Caki2 (cell line): ENCODE measurements at places on chromosomes 12 and 14. TPM values are rescaled to one million over a fixed set of nuclear protein-coding genes. Genes with fewer than 3 reads are reported as not detected.

GRCh38 chr12:105464406-105464805 is 133.9 kb downstream of the C12orf75 start:
- no peak for DNase-seq

DNA sequence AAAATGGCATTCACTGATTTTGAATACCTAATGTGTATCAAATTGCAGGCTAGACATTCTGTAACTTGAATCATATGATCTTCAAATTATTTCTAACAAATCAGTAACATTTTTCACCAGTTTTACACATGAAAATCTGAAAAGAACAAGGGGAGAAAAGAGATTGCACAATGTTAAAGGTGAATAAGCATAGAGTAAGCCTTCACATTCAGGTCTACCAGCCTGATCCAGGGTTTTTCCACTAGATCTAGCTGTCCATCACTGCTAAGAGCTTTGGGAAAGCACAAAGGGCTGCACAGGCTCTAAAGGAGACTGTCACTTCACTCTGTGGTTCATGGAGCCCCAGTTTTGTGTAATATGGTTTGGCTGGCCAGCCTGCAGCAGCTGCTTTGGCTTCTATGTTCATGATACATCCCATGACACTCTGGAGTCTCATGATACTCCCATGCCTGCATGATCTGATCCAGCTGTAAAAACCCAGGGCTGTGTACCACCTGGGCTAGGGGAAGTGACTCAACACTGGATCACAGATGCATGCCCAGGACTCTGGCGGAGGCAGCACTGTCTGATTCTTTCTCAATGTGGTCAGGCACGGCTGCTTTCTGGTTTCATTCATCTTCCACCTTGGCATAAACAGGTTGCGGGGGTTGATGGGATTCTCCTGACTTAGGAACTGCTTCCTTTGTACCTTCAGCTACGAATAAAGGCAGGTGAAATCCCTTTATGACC is 859.7 kb downstream of the GALC start:
- DNase-seq: peak; percentile 68

GRCh38 chr12:131430158-131430742 is 280.6 kb upstream of the SFSWAP start:
- no peak for DNase-seq

- DNase-seq: no peak
These were observed 71.8 kb downstream of the DAD1 start for GRCh38 chr14:22517117-22517720.

DNA sequence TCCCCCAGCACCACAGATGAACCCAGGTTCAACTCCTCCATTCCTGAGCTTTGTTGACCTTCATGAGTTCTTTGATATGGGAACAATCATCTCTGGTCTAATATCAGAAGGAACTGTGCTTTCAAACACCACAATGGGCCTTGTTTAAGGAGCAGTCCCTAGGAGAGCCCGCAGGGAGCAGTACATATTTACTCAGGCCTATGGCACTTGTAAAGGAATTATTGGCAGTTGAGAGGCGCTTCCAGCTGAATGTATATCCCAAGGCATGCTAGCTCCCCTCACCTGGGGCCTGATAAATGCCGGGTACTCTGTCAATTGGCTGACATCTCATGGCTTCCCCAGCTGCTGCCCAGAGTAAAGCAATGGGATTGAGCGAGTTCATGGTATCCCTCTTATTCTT is 76.2 kb downstream of the ZFP36L1 start:
- DNase-seq: no peak

DNA sequence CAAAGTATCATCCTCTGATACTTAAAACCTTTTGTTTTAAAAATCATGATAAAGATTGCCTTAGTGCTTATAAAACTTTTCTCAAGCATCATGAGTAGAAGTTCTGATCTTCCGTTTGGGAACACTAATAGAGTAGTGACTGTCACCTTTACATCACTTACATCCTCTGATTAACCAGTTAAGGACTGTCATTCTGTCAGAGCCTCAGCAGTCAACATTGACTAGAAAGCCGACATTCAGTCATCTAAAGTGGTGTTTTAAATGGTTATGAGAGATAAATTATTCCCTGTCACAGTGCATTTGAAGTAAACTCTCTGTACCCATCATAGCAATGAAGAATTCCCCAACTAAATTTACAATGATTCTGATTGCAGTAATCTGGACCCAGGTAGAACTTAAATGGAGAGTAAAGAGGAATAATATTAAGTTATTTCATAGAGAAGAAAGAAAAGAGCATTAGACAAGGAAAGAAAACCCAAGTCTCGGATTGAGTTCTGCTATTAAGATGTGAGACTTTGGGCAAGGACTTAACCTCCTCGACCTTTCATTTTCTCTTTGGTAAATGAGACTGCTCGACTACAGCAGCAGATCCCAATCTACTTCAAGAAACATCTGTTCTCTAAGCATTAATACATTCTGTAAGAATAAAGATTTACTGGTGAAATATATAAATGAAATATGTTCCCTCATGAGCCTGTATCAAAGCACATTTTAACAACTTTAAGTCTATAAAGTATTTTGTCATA is 563.9 kb upstream of the LMO3 start:
- no peak for DNase-seq

DNA sequence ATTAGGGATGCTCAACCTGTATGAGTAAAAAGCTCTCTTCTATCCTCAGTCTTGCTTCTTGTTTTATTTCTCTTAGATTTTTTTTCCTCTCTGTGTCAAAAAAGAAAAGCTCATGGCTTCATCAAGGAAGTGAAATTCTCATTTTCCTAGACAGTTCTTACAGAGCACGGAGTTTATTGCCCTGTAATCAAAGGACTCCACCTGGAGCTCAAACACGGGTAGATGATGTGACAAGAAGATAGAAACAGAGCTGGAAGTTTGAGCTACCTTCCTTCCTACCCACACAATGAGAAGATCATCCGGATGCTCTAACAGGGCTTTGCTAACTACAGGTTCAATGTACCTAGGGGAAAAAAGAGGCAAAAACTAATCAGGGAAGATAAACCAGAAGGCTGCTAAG is 564.8 kb downstream of the MED13L start:
- no peak for DNase-seq

- DNase-seq: no peak
These were observed 29.3 kb upstream of the PNMA1 start for GRCh38 chr14:73743431-73743931.

GRCh38 chr12:108231109-108231905 is 102.2 kb downstream of the WSCD2 start:
- DNase-seq: no peak

DNA sequence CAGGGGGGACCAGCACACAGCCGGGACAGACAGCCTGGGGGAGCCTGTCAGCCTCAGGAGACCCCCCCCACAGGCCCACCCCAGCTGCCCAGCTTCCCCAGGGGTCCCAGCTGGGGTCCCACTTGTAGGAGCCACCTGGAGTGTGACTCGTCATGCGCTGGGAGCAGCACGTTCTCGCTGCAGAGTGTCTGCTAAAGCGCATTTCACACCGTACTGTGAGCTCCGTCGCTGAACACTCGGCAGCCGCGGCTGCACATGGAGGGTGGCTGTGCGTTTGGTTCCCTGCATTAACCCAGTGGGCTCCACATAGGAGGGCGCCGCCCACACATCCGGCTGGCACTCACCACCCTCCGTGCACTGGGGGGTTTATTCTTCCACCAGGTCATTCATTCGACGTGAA is 56.7 kb downstream of the FBRSL1 start:
- DNase-seq: no peak

DNA sequence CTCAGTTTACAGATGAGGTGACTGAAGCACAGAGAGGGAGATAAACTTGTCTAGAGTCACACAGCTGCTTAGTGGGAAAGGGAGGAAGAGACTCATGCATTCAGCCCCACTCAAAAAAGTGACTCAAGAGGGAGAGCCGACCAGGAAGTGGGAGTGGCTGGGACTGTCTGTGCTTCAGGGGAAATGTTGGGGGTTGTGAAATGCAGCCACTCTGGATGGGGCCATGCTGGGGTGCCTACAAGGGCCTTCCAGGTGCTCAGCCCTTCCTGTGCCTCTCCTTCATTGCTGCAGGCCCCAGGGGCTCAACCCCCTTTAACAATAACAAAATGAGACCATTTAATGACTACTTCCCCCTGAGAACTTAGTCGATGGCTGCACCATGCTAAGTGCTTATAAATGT is 41.8 kb downstream of the CACNA1C start:
- no peak for DNase-seq

DNA sequence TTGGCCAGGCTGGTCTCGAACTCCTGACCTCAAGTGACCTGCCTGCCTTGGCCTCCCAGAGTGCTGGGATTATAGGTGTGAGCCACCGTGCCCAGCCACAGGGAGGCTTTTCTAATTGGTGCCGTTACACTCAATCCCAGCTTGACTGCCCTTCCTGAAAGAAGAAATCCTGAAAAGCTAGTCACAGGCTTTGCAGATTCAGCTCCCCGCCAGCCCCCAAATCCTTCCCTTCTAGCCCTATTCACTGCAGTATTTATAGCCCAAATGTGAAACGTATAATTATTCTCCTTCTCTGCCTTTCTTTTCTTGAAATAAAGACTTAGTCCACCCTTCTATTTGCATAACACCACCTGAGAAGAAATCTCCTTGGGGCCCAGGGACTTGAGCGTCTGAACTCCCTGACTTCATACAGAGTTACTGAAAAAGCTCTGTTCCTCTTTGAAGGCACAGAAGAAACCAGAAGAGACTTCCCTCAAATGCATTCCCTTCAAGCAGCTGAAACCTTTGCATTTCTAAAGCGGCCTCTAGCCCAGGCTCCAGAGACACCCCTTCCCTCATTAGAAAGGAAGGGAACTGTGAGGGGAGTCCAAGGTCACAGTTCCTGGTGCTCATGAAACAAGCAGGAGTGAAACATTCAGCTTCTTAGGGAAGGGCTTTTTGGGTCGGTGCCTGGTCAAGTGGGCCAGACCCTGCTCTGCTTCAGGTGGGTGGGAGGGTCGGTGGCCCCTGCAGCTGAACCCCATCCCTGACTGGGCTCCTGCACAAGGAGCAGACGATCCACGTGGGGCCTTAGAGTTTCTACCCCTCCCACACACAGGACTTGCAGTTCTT is 42.3 kb upstream of the BATF start:
- DNase-seq: no peak

- DNase-seq: no peak
These were observed 48.7 kb downstream of the DLK1 start for GRCh38 chr14:100775351-100775830.

DNA sequence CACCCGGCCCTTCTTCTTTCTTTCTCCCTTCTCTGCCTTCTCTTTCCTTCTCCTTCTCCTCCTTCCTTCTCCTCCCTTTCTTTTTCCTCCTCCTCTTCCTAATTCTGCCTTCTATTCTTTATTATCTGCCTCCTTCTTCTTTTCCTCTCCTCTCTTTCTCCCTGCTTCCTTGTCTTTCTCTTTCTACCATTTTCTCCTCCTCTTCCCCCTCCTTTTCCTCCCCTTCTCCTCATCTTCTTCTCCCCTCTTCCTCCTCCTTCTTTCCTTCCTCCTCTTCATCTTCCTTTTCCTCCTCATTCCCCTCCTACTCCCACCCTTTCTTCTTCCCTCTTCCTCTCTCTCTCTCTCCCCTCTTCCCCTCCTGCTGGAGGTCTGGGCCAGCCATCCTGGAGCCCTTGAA is 294.9 kb upstream of the CRY1 start:
- DNase-seq: no peak

GRCh38 chr12:1575408-1576401 is 18.7 kb downstream of the FBXL14 start:
- DNase-seq: no peak

GRCh38 chr12:132393991-132394949 is 64.9 kb upstream of the GALNT9 start:
- peak; percentile 84 for DNase-seq

GRCh38 chr12:74890237-74890599 is 319.4 kb downstream of the KCNC2 start:
- peak; percentile 81 for DNase-seq

DNA sequence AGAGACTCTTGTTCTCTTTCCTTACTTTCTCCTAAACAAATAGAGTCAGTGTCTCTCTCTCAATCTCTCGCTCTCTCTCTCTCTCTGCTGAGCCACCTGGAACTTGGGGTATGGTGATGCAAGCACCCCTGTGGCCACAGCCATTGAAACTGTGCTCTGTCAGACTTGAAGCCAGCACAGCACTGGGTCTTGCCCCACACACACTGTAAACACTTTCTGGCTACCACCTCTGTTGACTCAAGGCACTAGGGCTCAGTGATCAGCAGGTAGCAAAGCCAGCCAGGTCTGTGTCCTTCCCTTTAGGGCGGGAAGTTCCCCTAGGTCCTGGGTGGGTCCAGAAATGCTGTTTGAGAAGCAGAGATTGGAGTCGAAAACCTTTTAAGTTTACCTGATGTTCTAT is 125.9 kb upstream of the GARIN6 start:
- no peak for DNase-seq

GRCh38 chr14:84125676-84126075 is 1404.3 kb upstream of the FLRT2 start:
- DNase-seq: no peak

- DNase-seq: no peak
These were observed 479.7 kb upstream of the TBX3 start for GRCh38 chr12:115163710-115164109.

DNA sequence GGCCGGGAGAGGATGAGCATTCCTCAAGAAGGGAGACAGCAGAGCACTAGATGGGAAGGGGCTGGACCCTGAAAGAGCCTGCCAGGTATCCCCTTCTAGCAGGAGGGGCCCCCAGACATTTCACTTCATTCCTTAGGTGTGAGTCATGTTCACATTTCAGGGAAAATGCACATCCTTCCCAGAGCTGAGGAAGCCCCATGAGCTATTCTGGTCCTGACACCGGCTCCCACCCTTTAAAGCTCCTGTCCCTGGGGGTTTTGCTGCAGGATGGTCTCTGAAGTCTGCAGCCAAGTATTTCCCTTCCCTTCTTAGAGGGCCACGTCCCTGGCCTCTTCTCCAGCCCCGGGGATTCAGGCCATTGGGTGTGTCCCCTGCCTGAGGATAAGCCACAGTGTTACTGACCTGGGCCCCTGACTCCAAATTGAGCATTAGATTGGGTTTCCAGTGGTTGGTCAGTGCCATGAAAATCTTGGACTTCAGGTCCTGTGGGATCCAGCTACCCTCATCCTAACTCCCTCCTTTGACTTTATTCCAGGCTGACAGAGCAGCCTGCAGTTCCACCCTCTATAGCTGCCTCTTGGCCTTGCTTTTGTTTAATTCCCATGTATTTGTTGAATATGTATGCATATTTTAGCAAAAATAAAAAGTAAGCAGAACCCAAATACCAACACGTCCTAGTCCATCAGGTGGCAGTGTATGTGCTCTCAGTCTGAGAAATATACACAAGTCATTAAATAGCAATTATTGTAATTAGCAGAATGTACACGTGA is 267.1 kb downstream of the CACNA1C start:
- DNase-seq: no peak

Gene HELB
- 7.8 and 8.0 TPM in 2 replicates for total RNA-seq

Gene P2RX2
- total RNA-seq: not detected in 2 replicates

Gene SERPINA12
- total RNA-seq: not detected in 2 replicates

Gene CCDC197
- not detected in 2 replicates for total RNA-seq

Gene KRT73
- 0.51 TPM in 1 of 2 replicates, not detected in the other for total RNA-seq

Gene SALL2
- total RNA-seq: 2.3 and 5.0 TPM in 2 replicates

Gene MFAP5
- not detected in 2 replicates for total RNA-seq

Gene TBX5
- total RNA-seq: not detected in 2 replicates

Gene KRT7
- total RNA-seq: 122 and 152 TPM in 2 replicates

Gene GNB3
- total RNA-seq: 0.14 and 0.46 TPM in 2 replicates

Gene CDC42BPB
- total RNA-seq: 7.5 and 12.9 TPM in 2 replicates
